ENCODE measurements at places on chromosomes 12 and 14.

GRCh38 chr14:74949859-74950573 is 5.4 kb downstream of the PGF start:
- no peak for DNase-seq

DNA sequence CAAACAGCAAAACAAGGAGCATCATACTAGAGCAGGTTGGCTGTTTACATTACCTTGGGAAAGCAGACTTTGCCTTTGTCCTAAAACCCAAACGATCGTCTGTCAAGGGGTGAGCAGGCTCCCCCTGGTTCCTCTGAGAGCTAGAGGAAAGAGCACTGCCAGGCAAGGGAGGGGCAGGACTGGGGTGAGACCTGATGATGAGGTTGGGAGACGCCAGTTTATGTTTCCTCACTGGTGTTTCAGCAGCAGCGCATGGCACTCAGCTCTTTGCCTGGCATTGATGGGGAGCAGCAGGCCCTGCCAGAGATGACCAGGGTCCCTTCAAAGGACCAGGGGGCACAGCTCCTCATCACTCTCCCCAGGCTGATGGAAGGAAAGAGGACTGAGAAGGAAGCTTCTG is 7.9 kb upstream of the KRT2 start:
- DNase-seq, result no peak

GRCh38 chr12:121061831-121062230 is 22.8 kb upstream of the OASL start:
- no peak for DNase-seq

DNA sequence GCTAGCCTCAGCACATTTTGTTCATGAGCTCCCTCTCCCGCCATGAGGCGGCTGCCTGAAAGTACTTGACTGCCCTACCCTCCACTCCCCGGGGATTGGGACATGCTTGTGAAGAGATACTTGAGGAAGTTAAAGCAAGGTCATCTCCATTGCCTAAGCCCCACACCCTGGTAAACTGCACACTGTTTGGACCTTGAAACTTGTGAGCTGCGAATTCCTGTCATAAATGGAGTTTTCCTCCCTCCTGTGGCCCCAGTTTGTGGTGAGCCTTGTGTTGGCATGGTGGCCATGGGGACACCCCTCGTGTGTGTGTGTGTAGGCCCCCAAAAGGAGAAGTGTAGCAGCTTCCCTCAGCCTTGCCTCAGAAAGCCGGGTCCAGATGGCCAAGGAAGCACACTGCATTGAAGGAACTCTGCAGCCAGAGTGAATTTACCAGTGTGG is 395.5 kb downstream of the ZFP36L1 start:
- no peak for DNase-seq

DNA sequence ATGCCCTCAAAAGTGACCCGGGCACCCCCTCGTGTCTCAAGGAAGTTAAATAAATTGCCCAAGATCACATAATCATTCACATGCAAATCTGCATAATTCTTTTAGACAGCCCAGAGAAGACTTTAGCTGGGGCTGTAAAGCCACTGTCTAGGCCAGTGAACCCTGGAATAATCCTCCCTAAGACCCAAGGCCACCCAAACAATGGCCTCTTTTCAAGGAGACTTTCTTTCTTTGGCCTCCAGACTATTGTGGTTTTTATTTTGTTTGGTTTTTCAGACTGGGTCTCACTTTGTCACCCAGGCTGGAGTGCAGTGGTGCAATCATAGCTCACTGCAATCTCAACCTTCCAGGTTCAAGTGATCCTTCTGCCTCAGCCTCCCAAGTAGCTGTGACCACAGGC is 10.6 kb downstream of the SVOP start:
- no peak for DNase-seq

- no peak for DNase-seq
These were observed 395 bp upstream of the GNB3 start for GRCh38 chr12:6840330-6840729.

GRCh38 chr12:6233121-6233971 is 33.1 kb downstream of the CD9 start:
- no peak for DNase-seq

GRCh38 chr14:50647753-50648152 is 20.4 kb downstream of the SAV1 start:
- no peak for DNase-seq

GRCh38 chr12:28759333-28759732 is 389.7 kb upstream of the FAR2 start:
- no peak for DNase-seq

DNA sequence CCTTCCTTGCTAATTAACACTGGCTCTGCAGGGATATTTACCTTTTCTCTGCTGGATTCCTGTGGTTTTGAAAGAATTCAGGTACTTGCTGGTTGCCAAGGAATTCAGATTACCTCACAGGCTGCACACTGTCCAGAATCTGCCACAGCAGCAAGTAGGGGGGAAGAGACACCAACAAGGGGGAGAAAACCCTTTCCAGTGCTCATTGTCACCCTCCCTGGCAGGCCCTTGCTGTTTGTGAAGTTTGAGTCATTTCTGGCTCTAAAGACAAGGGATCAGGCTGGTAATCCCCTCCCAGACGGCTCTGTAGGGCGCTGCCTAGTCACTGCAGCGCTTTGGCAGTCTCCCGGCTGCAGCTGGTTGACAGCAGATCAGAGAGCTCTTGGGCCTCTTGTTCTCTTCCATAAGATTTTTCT is 50.8 kb downstream of the TTLL5 start:
- DNase-seq, result peak; percentile 88
